Naive B cell (primary cell): ENCODE measurements at places on chromosomes 3 and 15. TPM values are rescaled to one million over a fixed set of nuclear protein-coding genes. Genes with fewer than 3 reads are reported as not detected.

Gene SAXO2
- 0.80 TPM for polyA plus RNA-seq

Gene ZBTB47
- polyA plus RNA-seq, result not detected

Gene SPATA12
- polyA plus RNA-seq, result not detected

Gene IL20RB
- 0.31 TPM for polyA plus RNA-seq

Gene CCDC13
- polyA plus RNA-seq, result 1.2 TPM

Gene LDHAL6B
- polyA plus RNA-seq, result 0.23 TPM

Gene PRTG
- polyA plus RNA-seq, result not detected

Gene GOLGA6A
- not detected for polyA plus RNA-seq
